ENCODE measurements at places on chromosomes 16 and 17. TPM values are rescaled to one million over a fixed set of nuclear protein-coding genes. Genes with fewer than 3 reads are reported as not detected.

The TBC1D3K gene
- total RNA-seq = not detected

The TM4SF5 gene
- not detected for total RNA-seq

The EVPLL gene
- total RNA-seq = not detected

The VAT1L gene
- 0.10 TPM for total RNA-seq

The RBFOX1 gene
- total RNA-seq = not detected

All from renal cortical epithelial cell (primary cell).